ENCODE measurements at places on chromosomes 3 and 15.

DNA sequence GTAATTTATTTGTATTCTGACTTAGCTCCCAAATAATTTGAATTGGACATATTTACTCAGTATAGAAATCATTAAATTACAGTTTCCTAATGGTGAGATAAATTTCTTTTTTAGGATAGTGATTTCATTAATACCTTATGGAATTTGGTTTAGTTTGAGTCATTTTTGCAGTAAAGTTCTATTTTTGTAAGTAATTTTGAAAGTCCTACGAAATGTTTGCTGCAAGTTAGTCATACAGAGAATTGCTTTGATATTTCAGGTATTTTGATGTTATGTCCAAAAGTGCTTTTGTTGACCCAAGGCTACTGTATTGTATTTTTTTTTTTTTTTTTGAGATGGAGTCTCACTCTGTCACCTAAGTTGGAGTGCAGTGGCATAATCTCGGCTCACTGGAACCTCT lies 41.7 kb downstream of the TCF12 start:
- no peak for DNase-seq

DNA sequence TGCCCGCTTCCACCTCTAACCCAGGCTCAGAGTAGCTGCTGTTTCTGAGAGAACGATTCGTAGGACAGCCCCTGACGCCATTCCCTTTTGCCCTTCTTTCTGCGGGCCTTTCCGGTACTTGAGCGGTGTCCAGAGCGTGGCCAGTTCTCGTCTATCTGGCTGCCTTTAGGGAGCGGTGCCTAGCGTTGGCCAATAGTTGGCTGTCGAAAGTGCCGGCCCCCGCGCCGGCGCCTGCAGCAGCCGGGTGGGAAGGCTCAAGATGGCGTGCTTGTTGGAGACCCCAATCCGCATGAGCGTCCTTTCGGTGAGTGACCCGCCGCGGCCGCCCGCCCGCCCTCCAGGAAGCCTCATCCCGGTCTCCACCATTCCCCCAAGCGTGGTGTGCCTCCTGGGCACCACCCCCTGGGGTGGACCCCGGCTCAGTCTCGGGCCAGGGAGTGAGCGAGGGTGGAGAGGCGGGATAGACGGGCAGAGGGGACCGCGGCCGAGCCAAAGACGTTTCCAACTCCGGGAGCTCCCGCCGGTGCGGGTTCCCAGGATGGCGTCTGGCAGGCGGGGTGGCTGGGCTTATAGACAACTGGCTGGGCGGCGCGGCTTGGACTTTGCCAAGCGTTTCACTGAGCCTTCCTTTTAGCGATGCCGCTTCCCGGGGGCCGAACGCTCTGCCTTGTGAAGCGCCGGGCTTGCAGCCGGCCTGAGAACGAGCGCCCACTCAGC lies at the start of gene ARMC8:
Gene ARMC8, plus strand, starts transcription at position 6 of the 717 bp plus-strand sequence. Its CDS starts 254 bp downstream, at position 260.
- peak; percentile 22 for DNase-seq

DNA sequence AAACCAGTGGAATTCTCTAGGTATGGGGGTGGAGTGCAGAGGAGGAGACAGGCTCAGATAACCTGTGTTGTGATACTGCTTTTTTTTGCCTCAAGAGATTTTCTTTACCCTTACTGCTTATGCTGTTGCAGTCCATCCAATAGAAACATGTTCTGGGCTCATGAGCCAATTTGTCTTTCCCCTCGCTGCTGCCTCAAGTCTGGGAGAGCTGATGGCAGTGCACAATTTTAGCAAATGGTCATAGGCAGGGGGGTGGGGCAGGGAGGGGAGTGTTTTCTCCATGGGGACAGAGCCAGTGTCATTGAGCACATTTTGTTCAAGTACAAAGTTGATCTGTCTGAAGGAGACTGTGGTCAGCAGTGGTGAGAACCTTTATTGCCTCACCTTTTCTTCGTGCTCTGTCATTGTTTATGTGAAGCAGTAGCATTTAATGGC lies 134.9 kb downstream of the MBNL1 start:
- DNase-seq = no peak

DNA sequence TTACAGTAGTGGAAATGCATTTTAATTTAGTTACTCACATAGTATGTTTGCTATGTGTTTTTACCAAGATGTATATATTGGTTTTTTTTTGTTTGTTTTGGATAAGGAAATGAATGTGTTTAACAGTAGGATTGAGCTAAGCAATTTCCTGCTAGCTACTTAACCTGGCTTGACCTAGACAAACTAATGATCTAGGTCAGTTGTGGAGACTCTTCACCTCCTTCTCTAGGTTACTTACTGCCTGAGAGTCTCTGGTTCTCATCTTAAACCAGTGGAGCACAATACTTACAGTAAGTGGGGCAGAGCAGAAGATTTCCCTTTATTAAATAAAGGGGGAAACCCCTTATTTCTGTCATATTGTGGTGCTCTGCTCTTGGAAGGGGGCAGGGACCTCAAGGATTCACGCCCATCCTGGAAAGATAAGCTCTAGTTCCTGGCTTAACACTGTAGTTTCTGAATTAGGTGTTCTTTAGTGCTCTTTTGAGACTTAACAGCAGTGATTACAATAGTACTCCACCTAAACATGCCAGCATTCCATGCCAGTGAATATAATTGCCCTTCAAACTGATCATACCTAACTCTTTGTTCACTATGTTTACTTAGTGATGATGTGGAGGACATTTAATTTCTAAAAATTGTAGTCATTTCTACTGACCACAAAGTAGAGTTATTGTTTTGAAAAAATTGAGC lies 79.9 kb downstream of the UBP1 start:
- DNase-seq = no peak

DNA sequence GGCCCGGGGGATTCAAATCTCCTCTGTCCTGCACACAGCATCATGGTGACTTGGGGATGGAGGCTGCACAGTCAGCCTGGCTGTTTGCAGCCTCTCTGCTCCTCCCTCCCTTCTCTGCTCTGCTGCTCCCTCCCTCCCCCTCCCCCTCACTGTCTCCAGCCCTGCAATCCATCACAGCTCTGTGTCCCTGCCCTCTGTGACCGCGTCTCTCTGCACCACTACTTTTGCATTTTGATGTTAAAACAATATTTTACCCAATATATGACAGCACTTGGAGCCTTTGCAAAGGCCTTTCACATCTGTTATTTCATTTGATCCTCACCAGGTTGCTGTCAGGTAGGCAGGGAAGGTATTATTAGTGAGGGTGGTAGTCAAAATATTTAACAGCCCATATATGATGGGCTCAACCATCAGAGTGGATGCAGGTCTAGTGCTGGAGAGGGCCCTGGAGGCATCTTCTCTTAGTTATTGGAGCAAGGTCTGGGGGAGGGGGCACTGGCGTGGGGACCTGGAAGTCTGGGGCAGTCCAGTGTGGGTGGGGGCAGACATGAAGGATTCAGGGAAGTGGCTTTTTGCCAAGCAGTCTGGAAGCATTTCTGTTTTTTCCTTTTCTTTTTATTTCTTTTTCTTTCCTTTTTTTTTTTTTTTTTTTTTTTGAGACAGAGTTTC lies 16.3 kb upstream of the VPS8 start:
- no peak for DNase-seq

GRCh38 chr15:37524601-37525000 lies 409.8 kb upstream of the TMCO5A start:
- no peak for DNase-seq

- no peak for DNase-seq
Measured at GRCh38 chr3:34090876-34091275, 292.4 kb downstream of the PDCD6IP start.

GRCh38 chr15:100696452-100696851 lies 94.1 kb downstream of the ASB7 start:
- no peak for DNase-seq

All from CD8-positive, alpha-beta memory T cell (primary cell).